Stimulated activated CD4-positive, alpha-beta T cell treated with anti-CD3 and anti-CD28 coated beads, Interleukin-4, amount 100 ng/mL, for 4 hours (primary cell): ENCODE measurements at places on chromosomes 4 and X.

- DNase-seq = no peak
These were observed 2.9 kb downstream of the S100P start for GRCh38 chr4:6696611-6697010.

GRCh38 chr4:80852061-80852460 lies 178.4 kb upstream of the BMP3 start:
- DNase-seq = no peak

DNA sequence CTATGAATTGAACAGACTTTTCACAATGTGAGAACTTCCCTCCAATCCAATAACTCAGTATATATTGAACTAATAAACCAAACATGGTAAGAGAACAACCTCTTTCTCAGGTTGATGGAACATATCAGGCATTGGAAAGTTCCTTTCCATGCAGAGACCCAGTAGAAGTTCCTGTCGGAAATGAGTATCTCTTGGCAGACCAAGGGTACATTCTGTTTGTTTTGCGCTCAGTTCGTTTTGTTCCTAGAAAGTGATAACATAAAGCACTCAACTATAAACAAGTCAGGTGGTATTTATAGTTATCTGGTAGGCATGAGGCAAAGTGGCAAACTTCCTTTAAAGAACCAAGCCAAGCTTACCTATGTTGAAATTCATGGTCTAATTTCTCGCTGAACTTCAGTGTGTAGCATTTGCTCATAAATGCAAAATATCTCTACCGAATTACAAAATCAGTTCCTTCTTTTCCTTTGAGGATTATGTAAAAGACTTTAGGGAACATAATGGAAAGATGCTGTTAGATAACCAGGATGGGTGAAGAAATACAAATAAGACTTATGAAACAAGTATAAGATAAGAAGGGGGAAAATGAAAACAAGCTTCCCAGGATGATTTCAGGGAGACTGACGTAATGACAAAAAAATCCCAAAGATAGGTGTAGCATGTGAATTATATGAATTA lies 120.3 kb downstream of the ARHGAP24 start:
- DNase-seq = no peak

DNA sequence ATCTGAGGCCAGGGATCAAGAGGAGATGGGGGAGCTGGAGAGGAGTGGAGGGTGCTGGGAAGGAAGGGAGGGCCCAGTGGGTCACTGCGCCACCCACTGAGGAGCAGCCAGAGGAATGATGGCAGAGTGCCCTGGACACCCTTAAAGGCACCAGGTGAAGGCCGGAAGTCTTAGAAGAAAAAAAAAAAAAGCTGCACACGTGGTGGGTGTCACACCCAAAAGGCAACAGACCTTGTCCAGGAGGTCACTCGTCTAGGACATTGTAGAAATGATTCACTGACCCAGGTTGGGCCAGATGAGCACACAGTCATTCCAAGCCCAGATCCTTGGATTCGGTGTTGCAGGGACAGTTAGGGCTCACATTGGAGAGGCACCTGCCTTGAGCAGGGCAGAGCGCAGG lies 93.5 kb upstream of the TRIM2 start:
- no peak for DNase-seq

DNA sequence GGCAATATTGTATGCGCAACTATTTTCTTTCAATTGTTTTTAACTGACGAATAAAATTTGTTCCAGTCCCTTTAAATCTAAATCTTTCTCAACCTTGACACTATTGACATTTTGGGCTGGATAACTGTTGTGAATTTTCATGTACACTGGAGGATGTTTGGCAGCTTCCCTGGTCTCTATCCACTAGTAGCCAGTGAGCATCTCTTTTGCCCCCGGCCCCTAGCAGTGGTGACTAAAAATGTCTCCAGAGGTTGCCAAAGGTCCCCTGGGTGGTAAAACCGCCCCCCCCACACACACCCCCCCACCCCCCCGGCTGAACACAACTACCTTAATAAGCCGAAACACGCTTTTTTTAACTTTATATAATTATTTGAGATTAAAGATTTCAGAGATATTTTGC lies 514 bp downstream of the FANCB start:
- DNase-seq = no peak

GRCh38 chr4:187417721-187418120 lies 577.9 kb upstream of the ZFP42 start:
- no peak for DNase-seq

GRCh38 chrX:113644426-113644825 lies 803.8 kb upstream of the AMOT start:
- DNase-seq = no peak

DNA sequence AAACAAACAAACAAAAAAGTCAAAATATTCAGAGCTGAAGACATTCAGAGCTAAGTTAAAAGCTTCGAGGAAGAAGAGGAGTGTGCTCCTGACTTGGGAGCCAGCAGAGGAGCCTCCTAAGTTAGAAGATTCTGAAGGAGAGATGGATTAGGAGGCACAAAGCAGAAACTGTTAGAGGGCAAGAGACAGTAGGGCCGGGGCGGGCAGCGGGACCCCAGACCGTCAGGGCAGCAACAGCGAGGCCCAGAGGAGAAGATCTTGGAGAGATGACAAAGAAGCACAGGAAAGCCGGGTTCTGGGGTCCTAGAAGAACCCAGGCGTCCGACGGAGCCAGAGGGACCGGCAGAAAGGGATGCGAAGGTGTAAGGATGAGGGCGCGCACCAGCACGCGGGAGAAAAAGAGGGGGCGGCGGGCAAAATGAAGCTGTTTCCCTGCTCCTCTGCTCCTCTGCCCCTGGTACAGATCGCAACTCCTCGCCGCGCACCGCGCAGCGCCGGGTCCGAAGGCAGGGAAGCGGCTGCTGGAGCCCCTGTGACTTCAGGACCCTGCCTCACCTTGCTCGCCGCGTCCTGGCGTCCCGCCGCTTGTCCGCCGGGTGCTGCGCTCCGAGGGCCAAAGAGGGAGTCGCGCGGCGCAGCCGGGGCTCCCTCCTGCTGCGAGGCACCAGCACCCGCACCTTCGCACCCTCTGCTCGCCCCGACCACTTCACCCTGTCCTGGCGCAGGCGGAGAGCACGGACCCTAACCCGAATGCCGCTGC lies 477 bp downstream of the KLHL13 start:
- no peak for DNase-seq

- no peak for DNase-seq
These were observed 75.9 kb upstream of the LEF1 start for GRCh38 chr4:108244606-108245005.

DNA sequence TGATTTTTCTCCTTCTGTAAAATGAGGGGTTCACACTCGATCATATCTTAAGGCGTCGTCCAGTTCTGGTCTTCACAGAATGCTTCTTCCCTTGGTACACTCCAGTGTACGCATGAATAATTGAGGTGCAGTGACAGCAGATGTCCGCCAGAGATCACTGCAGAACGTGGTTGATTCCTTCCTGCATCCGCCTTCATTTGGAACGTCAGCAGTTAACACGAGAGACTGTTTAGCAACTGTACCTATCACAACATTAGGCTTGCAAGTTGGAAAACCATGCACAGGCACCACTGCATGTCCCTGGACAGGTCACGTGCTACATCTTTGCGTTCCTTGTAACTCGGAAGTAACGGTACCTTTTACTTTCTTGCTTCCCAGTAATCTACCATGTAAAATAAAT lies 66.0 kb upstream of the GEMIN8 start:
- peak; percentile 6 for DNase-seq

DNA sequence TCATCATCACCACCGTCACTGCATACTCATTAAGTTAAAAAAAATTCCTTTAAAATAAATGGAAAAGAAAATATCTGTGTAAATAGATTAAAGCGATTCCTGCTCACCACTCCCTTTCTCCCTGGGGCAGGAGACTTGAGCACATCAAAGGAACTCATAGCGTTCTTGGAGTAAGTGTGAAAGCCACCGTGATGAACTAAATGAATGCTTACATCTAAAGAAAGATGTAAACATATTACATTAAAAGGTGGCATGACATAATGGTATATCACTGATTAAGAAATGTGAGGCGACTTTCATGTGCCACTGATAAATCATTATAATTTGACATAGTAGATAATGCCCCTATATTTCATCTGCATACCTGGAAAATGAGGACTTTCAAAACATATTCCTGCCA lies 92.0 kb downstream of the SNCA start:
- DNase-seq = no peak
